Tibial nerve (tissue), 4 donors: ENCODE measurements at places on chromosomes 3 and 15. TPM values are rescaled to one million over a fixed set of nuclear protein-coding genes. Genes with fewer than 3 reads are reported as not detected.

DNA sequence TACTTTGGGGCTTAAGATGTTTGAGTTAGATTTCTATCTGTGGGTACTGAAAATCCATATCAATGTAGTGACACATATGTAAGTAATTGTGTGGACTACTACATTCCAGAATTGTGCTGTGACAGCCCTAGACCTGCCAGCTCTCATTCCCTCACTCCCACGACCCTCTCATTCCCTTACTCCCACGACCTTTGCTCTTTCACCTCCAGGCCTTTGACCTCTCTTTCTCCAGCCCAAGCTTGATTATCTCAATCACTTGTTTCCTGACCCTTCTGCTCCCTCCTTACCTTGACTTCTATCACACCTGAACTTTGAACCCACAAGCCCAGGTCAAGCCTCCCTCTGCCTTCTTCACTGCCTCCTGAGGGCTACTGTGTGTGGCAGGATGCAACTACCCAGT lies 3.6 kb upstream of the RUVBL1 start:
- no peak for DNase-seq
- no peak overlapping the region for H3K4me3 ChIP-seq
- H3K27me3 ChIP-seq: no peaks in the 10 kb centered on the region
- no peaks in the 10 kb centered on the region for H3K36me3 ChIP-seq
- no peak overlapping the region for H3K27ac ChIP-seq

GRCh38 chr3:88031642-88032077 lies 27.1 kb downstream of the CGGBP1 start:
- H3K27me3 ChIP-seq: no peaks in the 10 kb centered on the region
- no peaks in the 10 kb centered on the region for H3K4me1 ChIP-seq
- peak overlapping the region; percentile 83 for H3K27ac ChIP-seq
- DNase-seq: no peak
- peak overlapping the region; percentile 1 for H3K4me3 ChIP-seq
- no peaks in the 10 kb centered on the region for H3K36me3 ChIP-seq

- H3K27ac ChIP-seq: peak overlapping the region; percentile 94
- no peaks in the 10 kb centered on the region for H3K27me3 ChIP-seq
- no peak for DNase-seq
- H3K36me3 ChIP-seq: no peaks in the 10 kb centered on the region
These were observed 6.8 kb upstream of the TRIM69 start for GRCh38 chr15:44729408-44730127.

- H3K4me3 ChIP-seq: no peak overlapping the region
- no peak for DNase-seq
- H3K27ac ChIP-seq: no peak overlapping the region
- no peaks in the 10 kb centered on the region for H3K36me3 ChIP-seq
- H3K4me1 ChIP-seq: no peaks in the 10 kb centered on the region
- no peaks in the 10 kb centered on the region for H3K27me3 ChIP-seq
These were observed 302.0 kb downstream of the RYR3 start for GRCh38 chr15:33612721-33613304.

Gene CTXND1
- total RNA-seq: 1.8 TPM

Gene ZDHHC19
- total RNA-seq: not detected

DNA sequence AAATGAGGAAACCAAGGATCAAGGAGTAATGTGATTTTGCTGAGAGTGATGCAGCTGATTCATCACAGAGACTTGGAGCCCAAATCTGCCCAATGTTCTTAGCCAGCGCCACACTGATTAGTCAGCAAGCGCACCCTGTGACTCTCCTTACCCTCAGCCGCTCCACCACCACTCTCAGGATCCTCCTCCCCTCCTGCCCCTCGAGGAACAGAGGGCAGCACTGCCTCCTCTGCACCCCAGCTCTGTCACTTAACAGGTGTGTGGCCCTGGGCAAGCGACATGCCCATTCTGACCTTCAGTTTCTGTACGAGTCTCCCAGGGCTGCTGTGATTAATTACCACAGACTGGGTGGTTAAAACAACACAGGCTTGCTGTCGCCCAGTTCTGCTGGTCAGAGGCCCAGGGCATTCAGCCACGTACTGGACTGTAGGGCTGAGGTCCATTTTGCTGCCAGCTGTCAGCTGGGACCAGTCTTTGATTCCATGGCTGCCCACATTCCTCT lies 36.1 kb upstream of the HRH1 start:
- no peak overlapping the region for H3K27ac ChIP-seq
- no peaks in the 10 kb centered on the region for H3K4me1 ChIP-seq
- DNase-seq: no peak
- no peak overlapping the region for H3K4me3 ChIP-seq
- no peaks in the 10 kb centered on the region for H3K27me3 ChIP-seq

GRCh38 chr3:14423963-14424362 lies 21.6 kb downstream of the SLC6A6 start:
- H3K36me3 ChIP-seq: no peaks in the 10 kb centered on the region
- no peak for DNase-seq
- no peaks in the 10 kb centered on the region for H3K27me3 ChIP-seq

DNA sequence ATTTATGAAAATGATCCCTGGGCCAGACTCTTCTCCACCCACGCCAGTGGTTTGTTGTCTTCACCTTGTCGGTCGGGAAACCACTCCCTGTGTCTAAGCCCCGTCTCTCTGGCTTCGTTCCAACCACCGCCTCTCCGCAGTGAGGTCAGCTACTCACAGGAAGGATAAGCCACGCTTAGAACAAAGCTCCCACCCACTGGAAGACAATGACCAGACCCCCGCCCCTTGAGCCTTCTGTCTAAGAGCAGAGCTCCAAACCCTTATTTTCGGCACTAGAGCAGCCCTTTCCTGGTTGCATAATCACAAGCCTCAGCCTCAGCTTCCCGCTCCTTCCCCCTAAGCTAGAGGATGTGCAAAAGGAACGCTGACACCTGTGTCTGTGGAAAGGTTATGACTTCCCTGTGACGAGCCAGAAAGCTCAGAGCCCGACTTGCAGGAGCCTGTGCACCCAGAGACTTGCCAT lies 114.9 kb upstream of the MEF2A start:
- peaks cover 44% of the 10 kb centered on the region for H3K4me1 ChIP-seq
- DNase-seq: peak; percentile 47
- H3K27ac ChIP-seq: peak overlapping the region; percentile 40
- no peaks in the 10 kb centered on the region for H3K36me3 ChIP-seq
- H3K4me3 ChIP-seq: no peak overlapping the region

Gene ZBTB20
- 123 TPM for total RNA-seq

- H3K27me3 ChIP-seq: no peaks in the 10 kb centered on the region
- no peak for DNase-seq
- H3K4me1 ChIP-seq: peaks cover 24% of the 10 kb centered on the region
- no peaks in the 10 kb centered on the region for H3K36me3 ChIP-seq
- H3K27ac ChIP-seq: no peak overlapping the region
- peak overlapping the region; percentile 92 for H3K4me3 ChIP-seq
These were observed 2.7 kb downstream of the BOC start for GRCh38 chr3:113213896-113214587.

DNA sequence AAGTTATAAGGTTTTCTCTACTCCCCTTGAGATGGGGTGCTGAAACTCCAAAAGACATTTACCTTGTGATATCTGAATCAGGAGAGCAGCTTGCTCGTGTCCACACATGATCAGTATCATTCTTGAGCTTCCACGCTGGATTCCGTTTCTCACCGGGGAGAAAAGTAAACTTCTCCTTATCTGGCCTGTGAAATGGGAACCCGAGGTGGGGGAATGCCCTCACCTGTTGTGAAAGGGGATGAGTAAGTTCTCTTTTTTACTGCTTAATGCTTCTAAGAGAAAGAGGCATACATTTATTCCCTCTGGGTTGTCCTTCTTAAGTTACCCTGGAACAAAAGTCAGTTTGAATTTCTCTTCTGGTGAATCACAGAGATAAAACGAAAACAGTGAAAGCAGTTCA lies 440.5 kb upstream of the ADAMTS9 start:
- H3K36me3 ChIP-seq: no peaks in the 10 kb centered on the region
- H3K4me3 ChIP-seq: no peak overlapping the region
- H3K27me3 ChIP-seq: no peaks in the 10 kb centered on the region
- DNase-seq: no peak
- H3K4me1 ChIP-seq: no peaks in the 10 kb centered on the region

- no peak overlapping the region for H3K27ac ChIP-seq
- no peaks in the 10 kb centered on the region for H3K27me3 ChIP-seq
- H3K4me3 ChIP-seq: no peak overlapping the region
- no peak for DNase-seq
- H3K4me1 ChIP-seq: peaks cover 9% of the 10 kb centered on the region
- H3K36me3 ChIP-seq: no peaks in the 10 kb centered on the region
These were observed 5.7 kb upstream of the CLK3 start for GRCh38 chr15:74609938-74610301.

Gene RGMA
- total RNA-seq: 58.2 TPM

GRCh38 chr3:111769110-111769991 lies 89.7 kb upstream of the PHLDB2 start:
- peak; percentile 61 for DNase-seq
- H3K4me3 ChIP-seq: no peak overlapping the region
- H3K36me3 ChIP-seq: no peaks in the 10 kb centered on the region
- H3K27me3 ChIP-seq: no peaks in the 10 kb centered on the region
- H3K27ac ChIP-seq: peak overlapping the region; percentile 78

Gene ATP13A5
- total RNA-seq: not detected

- H3K27me3 ChIP-seq: no peaks in the 10 kb centered on the region
- no peaks in the 10 kb centered on the region for H3K4me1 ChIP-seq
- no peak for DNase-seq
These were observed 263.5 kb upstream of the BCHE start for GRCh38 chr3:166100730-166101129.

DNA sequence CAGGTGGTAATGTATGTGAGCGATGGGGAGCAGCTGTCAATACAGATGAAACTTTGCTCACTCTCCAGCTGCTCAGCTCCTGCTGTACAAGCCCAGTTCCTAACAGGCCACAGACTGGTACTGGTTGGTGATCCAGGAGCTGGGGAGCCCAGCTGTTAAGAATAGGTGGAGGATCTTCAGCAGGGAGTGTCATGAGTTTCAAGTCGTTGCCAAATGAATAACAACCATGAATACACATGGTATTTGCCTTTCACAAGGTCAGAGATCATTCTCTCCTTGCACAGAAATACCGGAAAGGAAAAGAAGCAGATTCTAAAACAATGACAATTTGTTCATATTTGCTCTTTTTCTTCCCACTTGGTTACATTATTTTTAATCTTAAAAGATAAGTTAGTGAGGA lies 5.1 kb downstream of the PLSCR1 start:
- peak overlapping the region; percentile 96 for H3K27ac ChIP-seq
- H3K27me3 ChIP-seq: no peaks in the 10 kb centered on the region
- H3K36me3 ChIP-seq: no peaks in the 10 kb centered on the region
- DNase-seq: no peak
- H3K4me3 ChIP-seq: no peak overlapping the region
- H3K4me1 ChIP-seq: peaks cover 70% of the 10 kb centered on the region

Gene MORC1
- not detected for total RNA-seq

Gene TIPIN
- 7.1 TPM for total RNA-seq

DNA sequence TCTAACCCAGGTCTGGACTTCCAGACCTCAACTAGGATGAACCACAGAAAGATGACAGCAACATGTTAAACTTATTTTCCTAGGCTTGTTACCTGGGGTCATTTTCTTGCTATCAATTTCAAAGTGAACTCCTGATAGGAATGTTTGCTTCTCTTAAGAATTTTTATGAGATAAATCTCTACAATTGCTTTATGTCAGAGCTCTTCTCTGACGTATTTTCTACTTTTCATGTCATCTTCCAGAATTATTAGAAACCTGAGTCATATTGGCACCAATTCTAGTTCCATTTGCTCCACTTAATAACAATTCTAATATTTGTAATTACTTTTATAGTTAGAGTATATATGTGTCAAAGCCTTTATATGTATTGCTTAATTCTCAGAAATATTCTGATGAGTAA lies 2.1 kb upstream of the IGSF10 start:
- DNase-seq: no peak
- peaks cover 15% of the 10 kb centered on the region for H3K27me3 ChIP-seq
- H3K4me1 ChIP-seq: no peaks in the 10 kb centered on the region
- no peak overlapping the region for H3K27ac ChIP-seq
- H3K36me3 ChIP-seq: no peaks in the 10 kb centered on the region
- H3K4me3 ChIP-seq: no peak overlapping the region

- H3K4me1 ChIP-seq: no peaks in the 10 kb centered on the region
- no peak overlapping the region for H3K4me3 ChIP-seq
- no peak overlapping the region for H3K27ac ChIP-seq
- no peaks in the 10 kb centered on the region for H3K36me3 ChIP-seq
- no peaks in the 10 kb centered on the region for H3K27me3 ChIP-seq
These were observed 214.0 kb downstream of the EPHB1 start for GRCh38 chr3:135009014-135009413.

DNA sequence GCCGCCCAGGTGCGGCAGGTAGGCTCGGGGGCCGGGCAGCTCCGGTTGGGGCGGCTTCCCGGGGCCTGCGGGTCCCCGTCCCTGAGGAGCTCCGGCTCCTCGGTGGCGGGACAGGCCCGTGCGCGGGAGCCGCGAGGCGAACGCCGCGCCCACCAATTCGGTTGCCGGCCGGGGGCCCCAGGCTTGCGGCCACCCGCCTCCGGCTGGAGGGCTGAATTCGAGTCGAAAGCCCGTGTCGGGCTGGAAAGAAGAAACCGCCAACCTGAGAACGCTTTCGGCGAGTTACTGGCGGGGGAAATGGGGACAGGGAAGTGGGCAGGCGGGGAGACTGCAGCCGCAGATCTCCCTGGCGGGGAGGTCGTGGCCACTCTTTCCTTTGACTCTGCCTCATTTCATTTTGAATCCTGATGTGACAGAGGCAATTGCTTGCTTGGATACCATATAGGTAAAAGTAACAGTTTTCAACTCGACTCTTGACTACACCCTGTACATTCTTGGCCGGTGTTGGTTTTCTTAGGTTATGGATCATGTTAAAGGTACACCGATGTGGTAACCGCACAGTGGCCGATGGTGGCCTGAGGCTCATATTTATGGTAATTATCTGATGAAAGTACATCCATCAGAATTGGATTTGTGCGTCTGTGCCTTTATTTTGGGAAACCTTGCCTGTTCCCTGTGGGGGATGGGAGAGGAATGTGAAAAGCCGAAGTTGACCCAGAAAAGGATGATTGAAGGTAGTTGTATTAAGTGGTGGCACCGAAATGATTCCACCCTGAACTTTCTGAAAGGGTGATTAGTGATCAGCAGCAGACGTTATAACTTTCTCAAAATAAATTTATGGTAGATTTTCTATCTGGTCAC lies 1.7 kb downstream of the B3GNT5 start:
- H3K4me1 ChIP-seq: peaks cover 21% of the 10 kb centered on the region
- H3K27me3 ChIP-seq: no peaks in the 10 kb centered on the region
- no peak for DNase-seq
- H3K4me3 ChIP-seq: peak overlapping the region; percentile 56
- H3K27ac ChIP-seq: peak overlapping the region; percentile 98

Gene WDR76
- total RNA-seq: 2.7 TPM

- DNase-seq: no peak
- no peaks in the 10 kb centered on the region for H3K27me3 ChIP-seq
- H3K4me1 ChIP-seq: peaks cover 2% of the 10 kb centered on the region
- peak overlapping the region; percentile 11 for H3K27ac ChIP-seq
- no peak overlapping the region for H3K4me3 ChIP-seq
- no peaks in the 10 kb centered on the region for H3K36me3 ChIP-seq
These were observed 213.7 kb downstream of the FOXP1 start for GRCh38 chr3:71369701-71370391.

DNA sequence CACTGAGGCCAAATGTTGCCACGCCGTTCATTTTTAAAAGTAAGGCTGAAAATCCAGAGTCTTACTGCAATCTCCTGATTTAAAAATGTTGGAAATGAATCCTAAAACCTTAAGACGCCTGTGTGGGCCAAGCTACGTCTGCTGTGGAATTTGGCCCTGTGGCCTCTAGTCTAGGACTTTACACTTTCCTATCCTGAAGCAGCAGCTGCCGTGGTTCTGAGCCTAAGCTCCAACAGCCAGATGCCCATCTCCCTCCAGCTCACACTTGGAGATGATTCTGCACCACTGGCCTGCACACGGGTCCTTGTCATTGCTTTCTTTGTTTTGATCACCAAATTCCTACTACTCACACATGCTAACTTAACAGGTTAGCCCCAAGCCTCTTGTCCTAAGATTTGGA lies 286.4 kb upstream of the LYSMD4 start:
- no peaks in the 10 kb centered on the region for H3K4me1 ChIP-seq
- no peaks in the 10 kb centered on the region for H3K36me3 ChIP-seq
- H3K27ac ChIP-seq: no peak overlapping the region
- no peak overlapping the region for H3K4me3 ChIP-seq
